ENCODE measurements at places on chromosomes 1 and 21.

DNA sequence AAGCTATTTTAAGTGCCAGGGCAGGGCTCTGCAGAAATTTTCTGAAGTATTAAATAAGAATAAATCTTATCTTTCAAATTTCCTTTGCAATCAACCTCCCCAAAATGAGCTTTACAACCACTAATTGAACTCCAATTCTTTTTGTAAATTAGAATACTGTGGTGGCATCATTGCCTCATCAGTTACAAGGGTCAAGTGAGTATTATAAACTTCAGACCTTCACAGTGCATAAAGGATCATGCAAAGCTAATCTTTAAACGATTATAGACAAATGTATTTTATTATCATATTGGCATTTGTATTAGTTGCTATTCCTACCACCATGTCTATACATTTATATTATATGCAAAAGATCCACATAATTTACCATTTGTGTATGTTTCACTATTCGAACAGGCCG lies 7.2 kb downstream of the CHML start:
- DNase-seq = no peak

GRCh38 chr1:64396817-64397216 lies 73.1 kb upstream of the CACHD1 start:
- no peak for DNase-seq

DNA sequence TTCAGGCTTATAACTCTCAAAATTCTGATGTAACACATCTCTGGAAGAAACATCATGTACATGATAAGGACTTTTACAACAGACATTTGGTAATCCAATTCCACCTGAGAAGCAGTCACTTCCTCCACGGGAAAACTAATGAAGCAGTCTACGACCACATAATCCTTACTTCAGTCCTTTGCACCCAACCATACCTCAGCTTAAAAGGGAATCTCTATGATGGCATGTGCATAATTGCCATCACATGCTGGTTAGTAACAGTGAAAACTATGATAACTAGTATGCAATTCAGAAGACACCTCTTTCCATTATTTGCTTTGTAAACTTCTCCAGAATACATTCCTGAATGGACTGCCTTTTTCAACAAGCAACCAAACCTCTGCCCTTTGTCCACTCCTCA lies 53.1 kb downstream of the TTC13 start:
- no peak for DNase-seq

DNA sequence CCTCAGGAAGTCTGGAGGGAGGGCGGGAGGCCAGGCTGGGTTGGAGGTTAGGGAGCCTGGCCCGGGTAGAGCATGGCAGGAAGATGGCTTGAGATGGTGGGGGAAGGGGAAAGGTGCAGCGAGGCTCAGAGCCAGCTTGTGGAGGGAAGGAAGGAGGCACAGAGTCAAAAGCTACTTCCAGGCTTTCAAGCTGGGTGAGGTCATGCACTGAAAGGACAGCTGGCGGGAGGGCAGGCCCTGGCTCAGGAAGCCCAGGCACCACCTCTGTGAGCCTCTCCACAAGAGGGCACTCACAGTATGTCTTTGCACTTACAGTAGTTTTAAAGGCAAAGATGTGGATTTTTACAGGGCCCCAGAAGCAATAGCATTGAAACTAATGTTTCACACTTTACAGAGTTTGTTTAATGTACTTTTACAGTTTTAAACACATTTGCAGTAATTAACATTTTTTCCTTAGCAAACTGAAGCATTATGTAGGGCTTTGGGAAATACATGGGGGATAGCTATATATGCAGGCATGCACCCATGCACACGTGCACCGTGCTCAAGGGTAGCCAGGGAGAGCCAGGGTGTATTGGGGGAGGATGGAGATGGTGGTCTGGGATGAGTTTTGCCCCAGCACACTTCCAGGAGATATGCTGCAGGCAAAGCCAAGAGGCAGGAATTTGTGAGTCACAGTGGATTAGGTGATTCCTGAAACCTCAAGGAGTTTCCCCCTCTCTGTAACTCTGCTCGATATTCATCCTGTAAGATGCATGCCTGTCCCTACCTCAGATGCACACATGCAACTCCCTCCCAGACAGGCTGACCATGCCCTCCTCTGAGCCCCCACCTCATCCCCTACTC lies 6.1 kb upstream of the ADAM15 start:
- DNase-seq = peak; percentile 82

- DNase-seq = no peak
Observed at GRCh38 chr1:47712596-47713299, 274.9 kb downstream of the FOXD2 start.

- no peak for DNase-seq
Observed at GRCh38 chr1:19462781-19463503, 22.4 kb downstream of the CAPZB start.

GRCh38 chr1:7678491-7679158 lies 92.5 kb upstream of the VAMP3 start:
- no peak for DNase-seq
